ENCODE measurements at places on chromosomes 13 and 19.

DNA sequence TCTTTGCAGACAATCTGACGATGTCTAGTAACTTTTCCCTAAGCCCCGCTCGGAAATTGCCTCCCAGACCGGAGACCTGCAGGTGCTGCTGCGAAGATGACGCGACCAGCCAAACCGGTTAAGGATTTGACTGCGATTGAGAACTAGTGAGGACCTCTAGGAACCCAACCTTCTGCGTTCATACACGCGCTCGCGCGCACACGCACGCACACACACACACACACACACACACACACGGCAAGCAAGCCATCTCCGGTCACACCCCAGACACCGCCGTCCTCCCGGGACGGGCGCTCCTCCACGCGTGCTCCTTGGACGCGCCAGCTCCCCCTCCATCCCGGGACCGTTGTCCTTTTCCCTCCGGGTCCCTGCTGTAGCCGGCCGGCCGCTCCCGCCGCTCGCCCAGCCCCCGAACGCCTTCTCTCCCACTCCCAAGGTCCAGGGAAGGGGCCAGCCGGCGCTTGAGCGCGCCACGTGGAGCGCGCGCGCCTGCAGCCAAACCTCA lies 1.2 kb downstream of the TBC1D4 start:
- no peak for DNase-seq

DNA sequence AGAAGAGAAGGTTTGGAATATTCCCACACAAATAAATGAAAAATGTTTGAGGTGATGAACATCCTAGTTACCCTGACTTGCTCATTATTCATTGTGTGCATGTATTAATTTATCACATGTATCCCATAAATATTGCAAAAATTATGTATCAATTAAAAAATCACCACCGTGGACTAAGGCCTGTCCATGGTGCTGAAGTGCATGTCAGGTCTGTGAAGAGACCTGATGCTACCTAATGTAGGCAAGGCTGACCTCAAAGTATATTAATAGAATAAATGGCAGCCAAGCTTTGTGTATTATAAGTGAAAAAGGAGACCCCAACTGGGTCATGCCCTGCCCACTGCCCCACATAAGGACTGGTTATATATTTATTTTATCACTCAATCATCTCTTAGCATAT lies 34.4 kb upstream of the ZNF835 start:
- DNase-seq, result no peak

DNA sequence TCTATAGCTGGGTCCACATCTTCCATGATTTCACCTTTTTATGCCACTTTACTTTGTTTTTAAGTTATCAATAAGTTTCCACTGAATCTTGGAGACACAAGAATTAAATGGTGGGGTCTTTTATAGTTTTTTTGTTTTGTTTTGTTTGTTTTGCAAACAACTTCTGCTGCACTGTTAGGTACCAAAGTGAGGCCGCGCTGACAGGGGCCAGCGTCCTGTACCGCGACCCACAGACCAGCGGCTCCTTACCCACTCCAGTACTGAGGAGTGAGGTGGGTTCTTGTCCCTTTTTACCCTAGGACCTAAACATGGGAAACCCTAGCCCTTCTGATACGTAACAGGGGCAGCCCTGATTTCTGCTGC lies 75.8 kb upstream of the MCF2L start:
- no peak for DNase-seq

GRCh38 chr19:17778251-17778967 lies 16.5 kb upstream of the B3GNT3 start:
- no peak for DNase-seq

GRCh38 chr13:42567906-42568305 lies 6.0 kb upstream of the TNFSF11 start:
- DNase-seq, result no peak

GRCh38 chr13:39699274-39699673 lies 43.8 kb downstream of the COG6 start:
- DNase-seq, result no peak

GRCh38 chr13:113297370-113298042 lies 467 bp downstream of the LAMP1 start:
- peak; percentile 32 for DNase-seq

DNA sequence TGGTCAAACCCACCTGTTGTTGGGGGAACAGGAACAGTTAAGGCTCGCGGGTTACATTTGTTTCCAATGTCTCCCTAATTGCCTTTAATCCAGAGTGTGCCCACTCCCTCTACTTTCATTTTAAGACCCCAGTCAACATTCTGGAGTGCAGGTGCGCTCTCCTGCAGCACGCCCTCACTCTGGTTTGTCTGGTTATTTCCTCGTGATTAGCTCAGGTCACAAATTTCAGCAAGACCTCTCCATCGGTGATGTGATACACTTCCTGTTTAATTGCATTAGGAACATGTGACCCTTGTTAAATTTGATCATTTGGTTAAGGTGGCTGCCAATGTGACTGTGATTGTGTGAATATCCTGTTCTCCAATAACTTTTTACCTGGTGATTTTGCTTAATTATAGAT lies 53.0 kb downstream of the TEX29 start:
- DNase-seq, result no peak

DNA sequence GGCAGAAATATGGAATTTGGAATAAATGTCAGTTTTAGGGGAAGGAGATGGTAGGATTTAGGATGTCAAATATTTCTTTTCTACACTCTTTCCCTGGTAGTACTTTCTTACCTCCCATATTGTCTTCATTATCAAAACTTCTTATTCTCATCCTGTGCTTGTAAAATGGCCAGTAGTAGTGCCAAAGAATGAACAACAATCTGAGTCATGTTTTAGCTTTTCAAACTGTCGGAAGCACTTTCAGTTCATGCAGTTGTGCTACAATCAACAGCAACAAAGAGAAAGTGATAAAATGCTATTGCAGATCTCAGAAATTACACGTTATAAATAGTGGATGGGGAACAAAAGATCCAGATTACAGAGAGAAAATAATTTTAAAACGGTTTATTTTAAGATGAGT lies 193.7 kb upstream of the RXFP2 start:
- DNase-seq, result no peak

GRCh38 chr13:25196971-25197370 lies 24.9 kb upstream of the AMER2 start:
- DNase-seq, result no peak

GRCh38 chr13:75908141-75908540 lies 272.0 kb downstream of the LMO7 start:
- DNase-seq, result no peak
